ENCODE measurements at places on chromosomes 16 and 17. TPM values are rescaled to one million over a fixed set of nuclear protein-coding genes. Genes with fewer than 3 reads are reported as not detected.

CCL16 gene
- not detected for total RNA-seq

GRCh38 chr17:77206158-77206956 is 65.6 kb downstream of the SEC14L1 start:
- H3K27ac ChIP-seq, result no peak overlapping the region
- H3K27me3 ChIP-seq, result no peaks in the 10 kb centered on the region
- H3K4me3 ChIP-seq, result no peak overlapping the region
- peaks cover 80% of the 10 kb centered on the region for H3K36me3 ChIP-seq

ARHGDIG gene
- total RNA-seq, result not detected

DNA sequence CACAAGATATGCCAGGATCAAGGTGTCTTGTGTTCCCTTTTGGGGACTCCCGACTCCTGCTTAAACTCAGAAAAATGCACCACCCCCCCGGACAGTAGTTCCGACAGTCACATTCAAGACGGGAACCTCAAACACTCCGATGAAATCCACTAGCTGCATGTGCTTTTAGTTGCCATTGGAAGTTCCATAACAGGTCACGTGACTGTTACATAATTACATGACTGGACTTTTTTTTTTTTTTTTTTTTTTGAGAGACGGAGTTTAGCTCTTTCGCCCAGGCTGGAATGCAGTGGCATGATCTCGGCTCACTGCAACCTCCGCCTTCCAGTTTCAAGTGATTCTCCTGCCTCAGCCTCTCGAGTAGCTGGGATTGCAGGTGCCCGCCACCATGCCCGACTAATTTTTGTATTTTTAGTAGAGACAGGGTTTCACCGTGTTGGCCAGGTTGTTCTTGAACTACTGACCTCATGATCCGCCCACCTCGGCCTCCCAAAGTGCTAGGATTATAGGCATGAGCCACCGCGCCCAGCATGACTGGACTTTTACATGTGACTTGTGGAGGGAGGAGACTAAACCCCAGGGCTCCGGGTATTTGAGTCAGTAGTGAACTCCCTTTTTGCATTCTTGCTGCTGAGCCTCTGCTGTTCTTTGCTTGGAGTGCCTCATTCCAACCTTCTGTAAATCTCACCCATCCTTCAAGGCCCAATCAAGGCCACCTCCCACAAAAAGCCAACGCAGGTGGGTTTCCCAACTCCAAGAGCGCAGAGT is 1.6 kb downstream of the SIRT7 start:
- peaks cover 32% of the 10 kb centered on the region for H3K36me3 ChIP-seq
- peaks cover 20% of the 10 kb centered on the region for H3K4me1 ChIP-seq
- H3K27ac ChIP-seq, result no peak overlapping the region

HS3ST2 gene
- total RNA-seq, result 7.0 TPM

GRCh38 chr17:39867084-39867879 is 720 bp upstream of the ZPBP2 start:
- no peak for DNase-seq
- H3K27ac ChIP-seq, result no peak overlapping the region
- H3K27me3 ChIP-seq, result no peaks in the 10 kb centered on the region
- H3K36me3 ChIP-seq, result no peaks in the 10 kb centered on the region
- H3K4me1 ChIP-seq, result no peaks in the 10 kb centered on the region

EFCAB5 gene
- not detected for total RNA-seq

- no peak overlapping the region for H3K4me3 ChIP-seq
- peak overlapping the region; percentile 56 for H3K27ac ChIP-seq
- H3K27me3 ChIP-seq, result no peaks in the 10 kb centered on the region
These were observed 7.6 kb downstream of the PRR29 start for GRCh38 chr17:64005734-64006167.

GRCh38 chr17:4503283-4504025 is 4.8 kb downstream of the SPNS2 start:
- H3K36me3 ChIP-seq, result no peaks in the 10 kb centered on the region
- H3K4me1 ChIP-seq, result peaks cover 54% of the 10 kb centered on the region
- H3K4me3 ChIP-seq, result no peak overlapping the region
- DNase-seq, result no peak
- H3K27me3 ChIP-seq, result no peaks in the 10 kb centered on the region
- no peak overlapping the region for H3K27ac ChIP-seq

CACNA1H gene
- 12.4 TPM for total RNA-seq

Data from thyroid gland (tissue), 4 donors.